ENCODE measurements at places on chromosomes 2 and 18.

DNA sequence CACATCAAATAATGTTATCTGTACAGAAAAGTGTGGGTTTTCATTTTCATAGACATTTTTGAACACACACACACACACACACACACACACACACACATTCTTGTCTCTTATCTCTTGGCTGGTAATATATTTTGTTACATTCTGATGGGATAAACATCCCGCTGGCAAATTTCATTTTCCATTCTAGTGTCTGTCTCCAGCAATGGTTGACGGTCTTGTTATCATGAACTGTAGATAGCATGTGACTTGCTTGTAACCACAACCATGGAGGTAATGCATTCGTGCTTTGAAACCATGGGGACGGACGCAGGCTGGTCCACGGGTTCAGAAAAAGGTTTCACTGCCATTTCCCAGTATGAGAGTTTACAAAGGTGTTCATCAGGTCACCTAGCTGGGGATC is 156.4 kb downstream of the PPP1R1C start:
- no peak for DNase-seq

DNA sequence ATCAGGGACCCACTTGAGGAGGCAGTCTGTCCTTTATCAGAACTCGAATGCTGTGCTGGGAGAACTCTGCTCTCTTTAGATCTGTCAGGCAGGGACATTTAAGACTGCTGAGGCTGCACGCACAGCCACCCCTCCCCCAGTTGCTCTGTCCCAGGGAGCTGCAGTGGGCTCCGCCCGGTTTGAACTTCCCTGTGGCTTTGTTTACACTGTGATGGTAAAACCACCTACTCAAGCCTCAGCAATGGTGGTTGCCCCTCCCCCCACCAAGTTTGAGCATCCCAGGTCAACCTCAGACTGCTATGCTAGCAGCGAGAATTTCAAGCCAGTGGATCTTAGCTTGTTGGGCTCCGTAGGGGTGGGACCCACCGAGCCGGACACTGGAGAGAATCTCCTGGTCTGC is 11.8 kb upstream of the LHCGR start:
- DNase-seq = no peak

- DNase-seq = no peak
Observed at GRCh38 chr2:202764991-202765390, 106.6 kb downstream of the ICA1L start.

- no peak for DNase-seq
Observed at GRCh38 chr18:50306944-50307343, 19.5 kb upstream of the CXXC1 start.

GRCh38 chr18:37254973-37255372 is 310.6 kb downstream of the CELF4 start:
- DNase-seq = no peak

DNA sequence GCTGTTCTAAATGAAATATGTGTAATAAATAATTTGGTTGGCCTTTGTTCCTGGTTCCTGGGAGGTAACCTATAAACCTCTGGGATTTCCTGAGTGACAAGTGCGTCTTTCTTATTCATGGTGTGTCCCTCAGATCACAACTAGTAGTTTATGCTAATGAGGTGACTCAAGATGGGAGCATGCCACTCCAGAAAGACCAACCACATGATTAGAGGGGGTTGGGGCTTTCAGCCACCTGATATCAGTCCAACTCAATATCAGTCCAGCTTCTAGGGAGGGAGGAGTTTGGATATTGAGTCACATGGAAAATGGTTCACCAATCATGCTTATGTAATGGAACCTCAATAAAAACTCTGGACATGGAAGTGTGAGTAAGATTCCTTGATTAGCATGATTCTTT is 96.6 kb downstream of the QPCT start:
- no peak for DNase-seq

DNA sequence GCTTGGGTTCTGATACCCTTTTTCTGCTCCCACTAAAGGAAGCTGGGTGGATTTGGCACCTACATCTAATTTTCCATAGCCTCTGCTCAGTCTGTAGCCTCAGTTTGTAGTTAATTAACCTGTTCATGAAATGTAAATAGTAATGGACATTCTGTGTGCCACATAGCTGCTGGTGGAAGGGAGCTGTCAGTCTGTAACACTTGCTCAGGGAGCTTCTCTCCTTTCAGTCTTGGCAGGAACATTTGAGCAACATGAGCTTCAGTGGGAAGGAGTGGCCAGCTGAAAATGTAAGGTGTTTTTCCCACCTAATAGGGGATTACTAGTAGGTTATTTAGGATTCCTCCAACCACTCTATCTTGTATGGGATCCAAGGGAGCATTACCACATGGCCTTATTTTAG is 203.4 kb downstream of the ASXL3 start:
- DNase-seq = no peak

- no peak for DNase-seq
Observed at GRCh38 chr2:232315923-232316299, 62.6 kb upstream of the ALPP start.

GRCh38 chr2:180062178-180062577 is 55.1 kb upstream of the CWC22 start:
- DNase-seq = no peak

DNA sequence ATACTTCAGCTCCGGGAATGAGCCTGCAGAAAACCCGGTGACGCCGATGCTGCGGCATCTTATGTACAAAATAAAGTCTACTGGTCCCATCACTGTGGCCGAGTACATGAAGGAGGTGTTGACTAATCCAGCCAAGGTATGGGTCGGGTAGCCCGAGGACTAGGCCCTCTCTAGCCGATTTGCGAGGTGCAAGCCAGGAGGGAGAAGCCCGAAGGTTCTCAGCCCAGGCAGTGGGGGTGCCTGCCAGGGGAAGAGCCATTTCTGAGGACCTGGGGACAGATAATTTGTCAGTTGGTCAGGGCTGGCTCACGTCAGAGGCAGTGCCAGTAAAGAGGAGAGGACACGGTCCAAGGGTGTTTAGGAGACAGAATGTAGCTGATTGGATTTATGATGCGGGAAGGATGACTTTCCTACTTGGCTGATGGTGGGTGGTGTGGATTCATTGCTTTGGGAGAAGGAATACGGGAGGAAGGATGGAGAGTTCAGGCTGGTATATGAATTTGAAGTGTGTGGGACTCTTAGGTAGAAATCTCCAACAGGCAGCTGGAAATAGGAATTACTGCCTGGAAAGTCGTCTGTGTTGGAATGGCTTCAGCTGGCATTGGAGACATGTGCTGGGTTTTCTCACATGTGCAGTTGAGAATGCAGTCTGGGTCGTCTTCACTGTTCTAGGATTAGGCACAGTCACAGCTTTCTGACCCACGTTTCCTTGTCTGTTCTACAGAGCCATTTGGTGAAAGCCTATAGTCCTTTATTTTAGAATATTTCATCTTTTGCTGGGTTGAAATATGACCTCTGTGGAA is 874 bp downstream of the NDUFAF7 start:
- no peak for DNase-seq

DNA sequence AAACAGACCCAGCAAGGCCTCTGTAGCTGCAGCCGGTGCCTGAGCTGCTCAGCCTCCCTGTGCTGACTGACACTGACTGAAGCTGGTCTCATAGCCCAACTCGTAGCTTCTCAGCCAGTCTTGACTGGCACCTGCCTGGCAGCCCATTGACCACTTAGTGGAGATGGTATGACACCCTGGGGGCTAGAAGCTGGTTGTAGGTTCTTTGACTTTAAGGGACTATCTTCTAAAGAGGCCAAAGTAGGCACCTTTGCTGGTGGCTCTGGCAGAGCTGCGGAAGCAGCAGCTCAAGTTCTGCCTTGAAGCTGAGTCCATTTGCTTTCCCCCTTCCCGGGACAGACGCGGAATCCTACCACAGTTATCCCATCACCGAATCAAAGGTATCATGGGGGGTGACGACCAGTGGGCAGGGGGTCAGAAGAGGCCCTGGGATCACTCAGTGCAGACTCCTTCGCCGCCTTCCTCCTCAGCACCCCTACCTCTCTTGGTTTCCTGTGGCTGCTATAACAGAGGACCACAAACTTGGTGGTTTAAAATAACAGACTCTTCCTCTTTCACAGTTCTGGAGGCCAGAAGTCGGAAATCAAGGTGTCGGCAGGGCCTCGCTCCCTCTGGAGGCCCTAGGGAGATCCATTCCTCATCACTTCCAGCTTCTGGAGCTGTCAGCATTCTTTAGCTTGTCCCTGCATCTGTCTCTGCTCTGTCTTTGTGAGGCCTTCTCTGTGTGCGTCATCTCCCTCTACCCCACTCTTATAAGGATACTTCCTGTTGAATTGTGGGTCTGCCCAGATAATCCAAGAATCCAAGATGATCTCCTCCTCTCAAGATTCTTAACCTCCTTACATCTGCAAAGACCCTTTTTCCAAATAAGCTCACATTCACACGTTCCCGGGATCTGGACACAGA is 13.7 kb upstream of the FOSL2 start:
- DNase-seq = no peak

DNA sequence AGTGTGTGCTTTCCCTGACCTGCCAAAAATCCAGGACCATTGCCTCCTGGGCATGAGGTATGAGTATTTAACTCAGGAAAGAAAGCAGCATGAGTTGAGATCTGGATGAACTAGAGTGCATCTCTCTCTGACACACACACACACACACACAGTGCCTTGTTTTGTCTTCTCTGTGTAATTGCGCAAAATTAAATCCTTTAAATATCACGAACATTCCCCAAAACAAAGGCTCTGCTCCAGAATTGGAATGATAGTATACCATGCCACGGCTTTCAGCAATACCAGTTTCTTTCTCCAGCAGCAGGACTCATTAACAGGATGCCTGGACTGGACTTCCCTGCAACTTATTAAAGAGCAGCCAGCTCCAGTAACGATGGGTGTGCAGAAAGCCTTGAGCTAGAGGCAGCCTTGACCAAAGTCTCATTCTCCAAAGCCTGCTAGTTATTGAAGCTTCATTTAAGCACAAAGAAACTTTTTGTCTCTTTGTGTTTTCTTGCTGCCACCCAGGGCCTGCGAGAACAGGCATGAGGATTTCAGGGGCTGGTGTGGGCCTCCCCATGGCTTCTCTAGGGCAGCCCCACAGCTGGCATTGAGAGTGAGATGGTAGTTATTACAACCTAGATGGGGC is 101.7 kb downstream of the NRP2 start:
- no peak for DNase-seq

DNA sequence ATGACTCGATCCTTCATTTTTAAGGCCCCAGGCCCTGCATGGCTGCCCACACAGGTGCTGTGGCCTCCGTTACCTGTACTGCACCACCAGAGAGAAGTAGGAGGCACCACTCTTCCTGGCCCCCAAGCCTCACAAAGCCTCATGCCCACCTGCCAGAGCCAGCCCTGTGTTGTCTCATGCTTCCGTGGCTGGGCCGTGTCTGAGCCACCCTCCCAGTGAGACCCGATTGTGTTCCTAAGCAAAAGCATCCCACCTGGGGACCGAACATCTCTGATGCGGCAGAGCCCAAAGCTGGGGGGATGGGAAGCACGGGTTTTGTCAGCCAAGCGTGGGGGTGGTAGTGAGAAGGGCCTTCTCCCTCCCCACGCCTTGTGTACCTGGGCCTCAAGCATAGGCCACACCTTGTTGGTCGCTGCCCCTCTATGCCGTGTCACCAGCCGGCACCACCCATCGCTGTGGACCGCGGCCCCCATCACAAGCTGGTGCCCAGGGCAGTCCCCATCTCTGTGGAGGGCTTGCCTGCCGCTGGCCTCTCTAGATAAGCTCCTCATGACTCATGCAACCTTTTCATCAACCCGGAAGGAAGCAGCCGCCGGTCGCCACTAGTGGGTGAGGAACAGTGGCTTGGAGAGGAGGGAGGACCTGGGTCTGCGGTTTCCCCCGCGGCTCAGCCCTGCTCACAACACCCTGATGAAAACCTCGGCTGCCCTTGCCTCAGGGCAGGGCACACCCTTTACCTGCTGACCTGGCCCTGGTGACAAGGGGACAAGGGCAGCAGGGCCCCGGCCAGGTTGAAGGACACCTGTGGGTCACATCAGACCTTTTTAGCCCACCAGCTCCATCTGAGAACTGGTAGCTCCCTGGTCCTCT is 2.7 kb upstream of the RNPEPL1 start:
- DNase-seq = no peak

DNA sequence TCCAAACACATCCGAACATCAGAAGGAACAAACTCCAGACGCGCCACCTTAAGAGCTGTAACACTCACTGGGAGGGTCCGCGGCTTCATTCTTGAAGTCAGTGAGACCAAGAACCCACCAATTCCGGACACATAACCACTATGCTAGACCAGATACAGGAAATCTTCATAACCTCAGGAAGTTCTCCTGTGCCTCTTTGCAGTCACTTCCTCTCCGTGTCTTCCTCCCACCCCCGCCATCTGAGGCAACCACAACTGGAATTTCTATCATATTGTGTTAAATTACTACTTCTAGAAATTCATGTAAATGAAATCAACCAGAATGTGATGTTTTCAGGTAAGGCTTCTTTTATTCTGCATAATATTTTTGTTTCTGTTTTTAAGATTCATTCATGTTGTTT is 631.0 kb upstream of the NXPH2 start:
- no peak for DNase-seq

- no peak for DNase-seq
Observed at GRCh38 chr18:8977166-8977565, 125.3 kb upstream of the NDUFV2 start.

DNA sequence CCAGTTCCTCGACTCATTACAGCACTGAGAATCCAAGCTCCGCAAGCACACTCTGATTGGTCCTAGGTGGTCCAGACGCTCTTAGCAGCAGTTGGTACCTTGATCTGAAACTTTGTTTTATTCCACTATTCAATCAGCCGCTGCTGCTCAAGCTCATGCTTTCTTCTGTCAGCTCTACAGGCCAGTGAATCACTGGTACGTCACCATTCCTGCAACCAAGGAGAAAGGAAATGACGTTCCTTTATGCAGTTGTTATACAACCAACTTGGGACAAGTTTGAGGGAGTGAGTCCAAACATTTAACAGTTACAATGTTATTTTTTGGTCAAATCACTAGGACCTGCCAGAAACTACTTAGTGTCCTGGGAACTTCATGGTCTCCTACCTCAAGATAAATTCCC is 398.8 kb upstream of the TMEFF2 start:
- DNase-seq = no peak

DNA sequence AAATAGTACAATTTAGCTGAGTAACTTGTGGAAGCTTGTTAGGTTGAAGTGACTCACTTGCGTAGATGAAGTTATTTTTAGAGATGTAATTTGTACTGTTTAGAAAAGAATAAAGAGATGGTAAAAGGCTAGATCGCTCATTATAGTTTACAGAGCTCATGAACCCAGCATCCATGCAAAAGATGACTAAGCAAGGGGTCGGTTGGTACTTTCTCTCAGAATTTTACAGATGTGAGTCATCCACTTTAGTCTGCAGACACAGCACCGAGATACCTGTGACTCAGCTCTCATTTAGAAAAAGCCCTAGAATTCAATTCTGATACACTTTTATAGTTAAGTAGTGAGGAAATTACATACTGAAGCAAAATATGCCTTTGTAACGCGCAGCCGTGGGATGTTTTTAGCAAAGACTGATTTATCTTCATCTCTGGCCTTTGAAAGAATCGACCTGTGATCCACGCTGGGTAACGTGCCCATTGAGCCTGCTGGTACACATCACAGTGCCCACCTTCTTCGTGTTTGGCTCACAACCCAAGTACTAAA is 116.5 kb upstream of the FOSL2 start:
- DNase-seq = peak; percentile 68

All from smooth muscle cell of the brain vasculature (primary cell).